Cardiac muscle cell (in vitro differentiated cells and primary cell): ENCODE measurements at places on chromosomes 1 and 21. TPM values are rescaled to one million over a fixed set of nuclear protein-coding genes. Genes with fewer than 3 reads are reported as not detected.
A peak's percentile ranks its signal among the peaks of the same experiment; 100 is the strongest.

The OLFM3 gene
- polyA plus RNA-seq = not detected in 2 replicates

The CLCA1 gene
- not detected in 2 replicates for polyA plus RNA-seq

The GNAT2 gene
- polyA plus RNA-seq = 0.22 TPM in 1 of 2 replicates, not detected in the other

The PADI2 gene
- polyA plus RNA-seq = 0.11 and 0.46 TPM in 2 replicates

- no peaks in the 10 kb centered on the region for H3K4me1 ChIP-seq
- no peak within 1 kb of the TSS for H3K4me3 ChIP-seq
- no peaks in the 10 kb centered on the region for H3K36me3 ChIP-seq
- H3K27ac ChIP-seq = no peak within 1 kb of the TSS
- no peaks in the 10 kb centered on the region for H3K27me3 ChIP-seq
- no peak for DNase-seq
These were observed at the start of gene IVL for GRCh38 chr1:152907686-152908601. Gene IVL, plus strand, starts transcription at chr1:152908546. Its CDS starts 1,252 bp downstream, at chr1:152909798.

The C1orf35 gene
- polyA plus RNA-seq = 36.2 and 37.2 TPM in 2 replicates

DNA sequence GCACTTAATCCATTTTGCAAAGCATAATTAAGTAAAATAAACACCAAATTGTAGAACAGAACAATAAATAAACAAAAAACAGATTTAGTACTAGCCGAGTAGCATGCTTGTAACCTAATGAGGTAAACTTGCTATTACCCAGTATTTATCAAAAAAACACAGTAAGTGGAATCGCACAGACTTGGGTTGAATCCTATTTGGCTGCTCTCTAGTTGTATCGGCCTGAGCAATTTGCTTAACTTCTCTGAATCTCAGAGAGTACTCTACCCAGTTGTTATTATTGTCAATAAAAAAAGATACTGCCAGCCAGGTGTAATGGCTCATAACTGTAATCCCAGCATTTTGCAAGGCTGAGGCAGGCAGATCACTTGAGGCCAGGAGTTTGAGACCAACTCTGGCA is 664.3 kb downstream of the ADGRL2 start:
- DNase-seq = no peak
- no peaks in the 10 kb centered on the region for H3K36me3 ChIP-seq
- H3K27ac ChIP-seq = no peak overlapping the region
- H3K4me1 ChIP-seq = peaks cover 9% of the 10 kb centered on the region
- no peaks in the 10 kb centered on the region for H3K27me3 ChIP-seq
- no peak overlapping the region for H3K4me3 ChIP-seq

DNA sequence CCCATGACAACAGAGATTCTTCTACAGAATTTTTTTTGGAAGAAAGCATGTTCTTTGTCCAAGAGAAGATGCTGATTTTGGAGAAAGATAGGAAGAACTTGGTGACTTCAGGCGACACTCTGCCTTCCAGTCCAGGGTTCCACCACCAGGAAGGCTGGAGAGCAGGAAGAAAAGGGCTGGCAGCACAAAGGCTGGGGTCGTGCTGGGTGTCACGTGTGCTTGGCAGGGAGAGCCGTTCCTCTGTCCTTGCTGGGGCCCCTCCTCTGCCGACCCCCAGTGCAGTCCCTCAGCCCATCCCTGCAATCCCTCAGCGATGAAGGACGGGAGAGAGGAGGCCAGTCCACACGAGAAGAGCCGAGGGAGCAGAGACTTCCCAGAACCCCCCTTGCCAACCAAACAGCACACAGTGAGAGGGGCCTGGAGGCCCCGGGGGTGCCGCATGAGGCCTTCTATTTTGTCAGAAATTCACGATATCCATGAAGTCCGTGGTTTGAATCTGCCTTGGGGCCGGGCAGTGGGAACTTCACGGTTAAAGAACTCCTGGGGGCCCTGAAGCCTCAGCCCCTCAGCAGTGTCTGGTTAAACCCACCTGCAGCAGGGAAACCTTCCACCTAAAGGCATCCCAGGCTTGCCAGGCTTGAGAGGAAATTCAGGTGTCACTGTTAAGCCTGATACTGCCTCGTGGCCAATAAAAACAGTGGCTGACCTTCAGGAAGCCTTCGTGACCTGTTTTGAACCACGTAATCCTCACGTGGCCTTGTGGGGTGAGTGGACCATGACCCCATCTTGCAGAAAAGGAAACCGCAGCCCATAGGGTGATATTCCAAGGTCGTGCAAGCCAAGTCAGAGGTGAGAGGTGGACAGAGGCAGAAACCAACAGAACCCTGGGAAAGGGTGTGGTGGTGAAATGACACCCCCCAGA is 3.4 kb downstream of the KRTAP10-12 start:
- H3K27me3 ChIP-seq = peaks cover 41% of the 10 kb centered on the region
- H3K4me1 ChIP-seq = no peaks in the 10 kb centered on the region
- H3K27ac ChIP-seq = no peak overlapping the region
- no peak for DNase-seq
- H3K36me3 ChIP-seq = no peaks in the 10 kb centered on the region
- no peak overlapping the region for H3K4me3 ChIP-seq

DNA sequence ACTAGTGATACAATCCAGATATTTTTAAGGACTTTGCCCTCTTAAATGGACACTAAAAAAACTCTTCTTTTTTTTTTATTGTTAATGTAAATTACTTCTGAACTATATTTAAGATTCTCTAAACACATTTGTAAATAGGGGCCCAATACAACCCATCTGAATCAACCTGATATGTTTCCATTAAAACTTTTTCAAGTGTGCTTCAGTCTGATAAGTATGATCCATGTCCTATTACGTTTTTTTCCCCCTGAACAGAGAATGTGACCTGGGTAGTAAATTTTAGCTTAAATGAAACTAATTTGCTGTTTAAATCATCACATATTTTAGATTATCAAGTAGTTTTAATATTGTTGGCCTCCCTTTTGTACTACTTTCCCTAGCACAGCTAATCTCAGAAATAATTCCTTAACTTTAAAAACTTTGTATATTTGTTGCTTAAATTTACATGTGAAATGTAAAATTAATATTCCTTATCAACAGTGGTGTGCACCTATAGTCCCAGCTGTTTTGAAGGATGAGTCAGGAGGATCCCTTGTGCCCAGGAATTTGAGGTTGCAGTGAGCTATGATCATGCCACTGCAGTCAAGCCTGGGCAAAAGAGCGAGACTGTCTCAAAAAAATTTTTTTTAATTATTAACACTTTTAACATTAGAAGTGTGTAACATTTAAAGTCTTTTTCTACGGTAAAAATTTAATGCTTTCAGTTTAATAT is 3.0 kb upstream of the PKN2 start:
- no peaks in the 10 kb centered on the region for H3K36me3 ChIP-seq
- no peak for DNase-seq
- H3K4me1 ChIP-seq = peaks cover 11% of the 10 kb centered on the region
- no peak overlapping the region for H3K27ac ChIP-seq
- no peak overlapping the region for H3K4me3 ChIP-seq

- DNase-seq = peak; percentile 59
- no peaks in the 10 kb centered on the region for H3K36me3 ChIP-seq
- H3K4me1 ChIP-seq = no peaks in the 10 kb centered on the region
- H3K27ac ChIP-seq = no peak overlapping the region
- no peak overlapping the region for H3K4me3 ChIP-seq
- peaks cover 40% of the 10 kb centered on the region for H3K27me3 ChIP-seq
These were observed 13.5 kb downstream of the ESPN start for GRCh38 chr1:6438047-6438525.

The GALNT2 gene
- polyA plus RNA-seq = 71.4 and 73.5 TPM in 2 replicates

The PUM1 gene
- 81.1 and 134 TPM in 2 replicates for polyA plus RNA-seq

DNA sequence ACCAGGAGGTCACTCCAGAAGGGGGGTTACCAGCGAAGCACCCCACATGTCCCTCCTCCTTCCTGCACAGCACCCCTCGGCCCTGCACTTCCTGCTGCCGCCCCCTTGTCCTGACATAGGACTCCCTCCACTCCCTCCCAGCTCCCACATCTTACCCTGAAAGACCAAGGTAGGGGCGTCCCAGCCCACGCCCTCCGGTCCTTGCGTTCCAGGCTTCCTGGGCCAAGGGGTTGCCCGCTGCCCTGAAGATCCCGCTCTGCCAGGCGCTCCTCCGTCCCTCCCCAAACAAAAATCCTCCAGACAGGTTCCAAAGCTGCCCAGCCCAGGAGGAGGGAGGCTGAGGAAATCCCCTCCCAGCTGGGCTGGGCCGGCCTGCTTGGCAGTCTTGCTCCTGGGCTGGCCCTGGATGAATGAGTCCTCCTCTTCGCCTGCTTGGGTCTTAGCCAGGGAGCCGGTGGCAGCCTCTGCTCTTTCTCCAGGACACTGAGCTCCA is at the start of gene RHBDL2:
Gene RHBDL2 (minus strand): TSS at position 304 of the 493 bp plus-strand sequence. CDS start 22,618 bp downstream, outside the sequence.
- no peaks in the 10 kb centered on the region for H3K36me3 ChIP-seq
- no peaks in the 10 kb centered on the region for H3K27me3 ChIP-seq
- DNase-seq = peak; percentile 70

The SPATA46 gene
- polyA plus RNA-seq = not detected in 2 replicates

The SELE gene
- polyA plus RNA-seq = not detected in 2 replicates

DNA sequence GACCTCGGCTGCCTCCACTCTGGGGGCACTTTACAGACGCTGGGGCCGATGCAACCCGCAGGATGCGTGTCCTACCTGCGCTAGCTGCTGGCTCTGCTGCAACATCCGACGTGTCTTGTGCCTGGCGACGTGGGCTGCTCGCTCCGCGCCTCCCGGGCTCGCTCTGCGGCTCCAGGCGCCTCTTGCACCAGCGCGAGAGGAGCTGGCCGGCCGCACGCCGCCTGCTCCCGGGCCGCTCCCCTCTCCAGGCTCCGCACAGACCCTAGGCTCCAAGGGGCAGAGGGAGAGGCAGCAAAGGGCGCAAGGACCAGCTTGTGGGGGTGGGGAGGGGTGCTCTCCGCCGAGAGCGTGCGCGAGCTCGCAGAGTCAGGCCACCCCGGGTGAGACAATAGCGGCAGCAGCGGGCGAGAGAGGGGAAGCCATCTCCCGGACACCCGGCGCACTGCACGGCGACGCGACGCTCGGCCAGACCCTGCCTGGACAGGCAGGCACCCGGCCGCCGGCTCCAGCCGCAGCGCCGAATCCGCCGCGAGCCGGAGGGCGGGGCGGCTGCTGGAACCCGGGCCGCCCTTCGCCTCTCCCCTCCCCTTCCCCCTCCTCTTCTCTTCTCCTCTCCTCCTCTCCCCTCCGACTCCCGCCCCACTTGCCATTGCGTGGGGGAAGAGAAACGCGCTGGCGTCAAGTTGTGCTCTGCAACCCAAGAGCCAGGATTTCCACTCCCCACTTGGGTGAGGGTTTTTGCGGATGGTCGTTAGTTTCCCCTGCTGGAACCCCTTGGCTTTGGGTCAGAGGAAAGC is at the start of gene PIK3C2B:
Gene PIK3C2B (minus strand): TSS at position 525 of the 797 bp plus-strand sequence. CDS start 25,003 bp downstream, outside the sequence.
- H3K27me3 ChIP-seq = no peaks in the 10 kb centered on the region
- peak within 1 kb of the TSS; percentile 97 for H3K27ac ChIP-seq
- DNase-seq = peak; percentile 86
- peaks cover 15% of the 10 kb centered on the region for H3K4me1 ChIP-seq
- peak within 1 kb of the TSS; percentile 63 for H3K4me3 ChIP-seq
- no peaks in the 10 kb centered on the region for H3K36me3 ChIP-seq

DNA sequence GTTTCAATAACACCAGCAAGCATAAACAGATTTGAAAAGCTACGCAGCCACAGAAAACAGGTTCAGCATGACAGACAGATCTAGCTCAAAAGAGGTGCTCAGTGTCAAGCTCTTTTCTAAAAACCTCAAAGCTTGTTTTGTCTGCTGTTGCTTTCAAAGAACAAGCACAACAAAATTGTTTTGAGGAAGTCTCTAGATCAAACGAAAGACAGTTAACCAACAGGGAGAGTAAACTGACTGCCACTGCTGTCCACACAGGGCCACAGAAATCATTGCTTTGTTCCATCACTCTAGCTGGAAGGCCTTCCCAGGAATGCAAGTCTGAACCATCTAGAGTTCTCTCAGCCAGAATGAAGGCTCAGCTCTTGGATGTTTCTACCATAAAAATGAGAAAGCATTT is 12.8 kb downstream of the APP start:
- DNase-seq = no peak
- H3K36me3 ChIP-seq = no peaks in the 10 kb centered on the region
- no peaks in the 10 kb centered on the region for H3K27me3 ChIP-seq
- H3K4me3 ChIP-seq = no peak overlapping the region
- peak overlapping the region; percentile 65 for H3K27ac ChIP-seq
- peaks cover 12% of the 10 kb centered on the region for H3K4me1 ChIP-seq

The HJV gene
- not detected in 2 replicates for polyA plus RNA-seq

GRCh38 chr1:96009831-96010434 is 711.7 kb upstream of the PTBP2 start:
- no peak overlapping the region for H3K27ac ChIP-seq
- no peak for DNase-seq
- H3K36me3 ChIP-seq = no peaks in the 10 kb centered on the region

DNA sequence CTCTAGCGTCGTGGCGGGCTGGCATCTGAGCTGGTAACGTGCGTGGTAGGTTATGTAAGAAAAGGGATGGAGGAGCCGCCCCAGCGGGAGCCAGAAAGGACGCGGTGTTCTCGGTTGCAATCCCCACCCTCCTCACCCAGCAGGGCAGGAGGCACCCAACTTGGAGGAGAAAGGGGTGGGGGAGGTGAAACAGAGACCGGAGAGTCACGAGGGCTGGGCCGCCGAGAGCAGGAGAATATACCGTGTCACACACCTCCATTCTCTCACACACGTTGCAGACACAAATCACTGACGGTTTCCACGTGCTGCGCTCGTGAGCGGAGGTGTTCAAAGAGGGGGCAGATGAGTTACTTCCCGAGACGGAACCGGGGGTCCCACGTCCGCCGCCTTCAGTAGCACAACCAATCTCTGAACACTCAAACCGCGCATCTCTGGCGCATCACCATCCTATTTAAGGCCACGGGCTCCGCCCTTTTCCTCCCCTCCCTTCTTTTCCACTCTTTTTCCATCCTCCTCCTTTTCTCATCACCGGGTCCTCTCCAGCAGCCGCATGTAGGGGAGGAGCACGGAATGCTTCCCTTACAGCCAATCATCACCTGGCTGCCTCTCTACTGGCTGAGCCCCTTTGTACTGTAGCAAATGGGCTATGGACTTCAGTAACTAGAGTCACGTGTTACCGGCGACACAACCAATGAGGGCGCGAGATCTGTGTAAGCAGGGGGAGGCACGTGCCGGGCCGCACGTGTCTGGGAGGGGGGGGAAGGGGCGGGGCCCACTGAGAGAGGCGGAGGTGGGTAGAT is at the start of gene CIART:
Gene CIART (plus strand): TSS at position 797 of the 800 bp plus-strand sequence. CDS start 714 bp downstream, outside the sequence.
- peak within 1 kb of the TSS; percentile 69 for H3K27ac ChIP-seq
- peaks cover 14% of the 10 kb centered on the region for H3K36me3 ChIP-seq
- no peaks in the 10 kb centered on the region for H3K27me3 ChIP-seq
- peak; percentile 98 for DNase-seq
- H3K4me1 ChIP-seq = peaks cover 6% of the 10 kb centered on the region
- peak within 1 kb of the TSS; percentile 34 for H3K4me3 ChIP-seq

DNA sequence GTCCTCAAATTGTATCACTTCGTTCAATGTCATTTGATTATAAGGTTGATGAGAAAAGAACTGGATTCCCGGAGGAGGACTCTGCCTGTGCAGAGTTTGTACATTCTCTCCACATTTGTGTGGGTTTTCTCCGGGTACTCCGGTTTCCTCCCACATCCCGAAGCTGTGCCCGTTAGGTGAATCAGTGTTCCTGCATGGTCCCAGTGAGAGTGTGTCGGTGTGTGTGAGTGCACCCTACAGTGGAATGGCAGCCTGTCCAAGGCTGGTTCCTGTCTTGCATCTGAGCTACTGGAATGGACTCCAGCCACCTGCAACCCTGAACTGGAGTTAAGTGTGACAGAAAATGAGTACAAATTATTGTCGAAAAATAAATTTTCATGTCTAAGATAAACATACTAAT is 92.2 kb upstream of the KCTD3 start:
- DNase-seq = no peak
- no peak overlapping the region for H3K27ac ChIP-seq
- H3K4me3 ChIP-seq = no peak overlapping the region
- no peaks in the 10 kb centered on the region for H3K4me1 ChIP-seq
- no peaks in the 10 kb centered on the region for H3K36me3 ChIP-seq
